Naive B cell (primary cell): ENCODE measurements at places on chromosomes 6 and 20. TPM values are rescaled to one million over a fixed set of nuclear protein-coding genes. Genes with fewer than 3 reads are reported as not detected.

DNA sequence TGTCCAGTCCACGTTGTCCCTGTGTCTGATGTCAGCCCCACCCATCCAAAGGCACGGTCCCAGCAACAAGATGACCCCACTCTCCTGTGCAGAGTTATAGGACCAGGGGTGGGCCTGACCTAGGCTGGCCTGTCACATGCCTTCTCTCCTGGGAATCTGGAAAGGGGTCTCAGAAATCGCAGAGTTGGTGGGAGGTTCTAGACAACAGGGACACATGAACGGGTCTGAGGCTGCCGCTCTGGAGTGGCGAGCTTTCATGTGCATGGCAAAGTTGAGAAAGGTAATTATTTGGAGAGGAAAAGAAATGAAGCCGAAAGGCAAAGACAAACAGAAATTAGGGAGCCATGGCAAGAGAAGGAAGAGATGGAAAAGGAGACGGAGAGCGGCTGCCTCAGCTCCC is 29.5 kb downstream of the BFSP1 start:
- peaks cover 15% of the 10 kb centered on the region for H3K4me1 ChIP-seq
- no peak for DNase-seq
- H3K4me3 ChIP-seq = no peak overlapping the region
- H3K27me3 ChIP-seq = peaks cover 28% of the 10 kb centered on the region
- H3K27ac ChIP-seq = no peak overlapping the region

DNA sequence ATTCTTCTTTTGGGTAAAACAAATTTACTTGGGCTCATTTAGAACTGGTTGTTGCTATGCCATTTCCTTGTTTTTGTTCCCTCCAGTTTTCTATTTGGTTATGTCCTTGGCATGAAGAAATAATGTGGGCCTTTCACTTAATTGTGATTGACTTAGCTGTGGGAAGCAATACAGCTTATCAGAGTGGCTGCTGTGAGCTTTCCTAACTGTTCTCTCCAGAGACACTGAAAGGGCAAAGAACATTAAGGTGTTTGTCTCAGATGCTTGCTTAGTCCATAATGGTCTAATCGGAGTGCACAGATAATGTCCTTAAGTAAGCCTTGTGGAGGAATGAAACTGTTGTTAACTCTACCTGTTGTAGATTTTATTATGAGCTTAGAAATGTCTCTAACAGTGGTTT is 56.6 kb downstream of the SH3BGRL2 start:
- DNase-seq = no peak
- H3K4me3 ChIP-seq = no peak overlapping the region
- H3K27me3 ChIP-seq = no peaks in the 10 kb centered on the region
- no peaks in the 10 kb centered on the region for H3K36me3 ChIP-seq
- H3K27ac ChIP-seq = no peak overlapping the region

DNA sequence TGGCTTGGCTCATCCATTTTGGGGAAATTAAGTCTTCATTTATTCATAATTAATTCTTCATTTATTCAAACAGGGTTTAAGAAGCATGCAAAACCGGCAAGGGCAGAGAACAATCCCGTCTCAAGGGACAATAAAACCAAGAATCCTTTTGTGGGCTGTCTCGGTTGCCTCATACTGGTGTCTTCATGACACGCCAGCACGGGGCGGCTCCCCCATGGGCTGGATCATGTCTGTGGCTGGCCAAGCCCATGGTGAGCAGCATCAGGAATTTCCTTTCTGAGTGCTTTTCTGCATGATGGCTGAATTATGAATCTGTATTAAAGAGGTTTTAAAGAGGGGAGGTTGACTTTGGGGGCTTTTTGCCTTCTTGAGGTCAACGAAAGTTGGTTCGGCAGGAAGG is 38.3 kb upstream of the DUSP22 start:
- H3K4me3 ChIP-seq = no peak overlapping the region
- H3K4me1 ChIP-seq = peaks cover 48% of the 10 kb centered on the region
- H3K36me3 ChIP-seq = peaks cover 4% of the 10 kb centered on the region
- H3K27me3 ChIP-seq = no peaks in the 10 kb centered on the region

GRCh38 chr6:134482593-134483270 is 164.8 kb upstream of the SGK1 start:
- H3K4me1 ChIP-seq = no peaks in the 10 kb centered on the region
- DNase-seq = no peak

- H3K27ac ChIP-seq = no peak overlapping the region
- no peaks in the 10 kb centered on the region for H3K4me1 ChIP-seq
- no peaks in the 10 kb centered on the region for H3K36me3 ChIP-seq
- H3K4me3 ChIP-seq = no peak overlapping the region
These were observed 35.6 kb upstream of the SDHAF4 start for GRCh38 chr6:70531133-70531532.

GRCh38 chr20:44215125-44215524 is 4.6 kb upstream of the OSER1 start:
- H3K4me1 ChIP-seq = peaks cover 47% of the 10 kb centered on the region
- no peak overlapping the region for H3K4me3 ChIP-seq
- no peaks in the 10 kb centered on the region for H3K27me3 ChIP-seq
- no peak overlapping the region for H3K27ac ChIP-seq

DNA sequence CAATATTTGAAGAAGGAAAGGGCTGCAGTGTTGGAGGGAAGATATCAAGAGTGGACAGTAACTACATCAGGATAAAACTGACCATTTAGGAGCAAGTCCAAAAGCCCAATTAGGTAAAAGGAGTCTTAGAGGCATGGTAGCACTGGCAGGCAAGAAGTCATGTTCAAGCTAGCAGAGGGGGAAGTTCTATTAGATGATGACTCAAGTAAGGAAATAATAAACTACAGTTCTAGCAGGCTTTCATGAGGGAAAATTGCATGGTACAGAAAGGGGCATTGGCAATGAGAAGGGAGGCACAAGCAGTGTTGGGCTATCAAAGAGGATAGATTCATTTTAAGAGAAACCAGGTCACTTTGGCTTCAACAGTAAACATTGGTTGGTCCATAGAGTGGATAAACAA is 156.1 kb upstream of the PTPRK start:
- no peak overlapping the region for H3K4me3 ChIP-seq
- H3K4me1 ChIP-seq = no peaks in the 10 kb centered on the region
- H3K27ac ChIP-seq = no peak overlapping the region
- H3K36me3 ChIP-seq = no peaks in the 10 kb centered on the region
- no peaks in the 10 kb centered on the region for H3K27me3 ChIP-seq

DNA sequence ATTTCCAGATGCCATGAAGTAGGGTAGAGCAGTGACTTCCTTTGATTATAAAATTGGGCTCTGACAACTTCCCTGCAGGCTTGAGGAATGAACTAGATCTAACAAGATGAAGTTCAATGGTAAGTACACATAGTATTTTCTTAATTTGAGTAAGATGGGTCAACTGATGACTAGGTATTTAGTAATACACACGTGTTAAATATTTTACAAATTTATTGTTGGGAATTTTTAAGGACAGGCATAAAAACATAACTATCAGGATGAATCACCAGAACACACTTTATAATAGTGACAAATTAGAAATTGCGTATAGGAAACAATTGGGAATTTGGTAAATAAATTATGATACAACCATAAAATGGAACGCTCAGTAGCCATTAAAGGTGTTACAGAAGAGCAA is 762.4 kb upstream of the SLC35B3 start:
- no peaks in the 10 kb centered on the region for H3K27me3 ChIP-seq
- DNase-seq = no peak
- no peaks in the 10 kb centered on the region for H3K4me1 ChIP-seq
- no peak overlapping the region for H3K27ac ChIP-seq
- no peaks in the 10 kb centered on the region for H3K36me3 ChIP-seq

DNA sequence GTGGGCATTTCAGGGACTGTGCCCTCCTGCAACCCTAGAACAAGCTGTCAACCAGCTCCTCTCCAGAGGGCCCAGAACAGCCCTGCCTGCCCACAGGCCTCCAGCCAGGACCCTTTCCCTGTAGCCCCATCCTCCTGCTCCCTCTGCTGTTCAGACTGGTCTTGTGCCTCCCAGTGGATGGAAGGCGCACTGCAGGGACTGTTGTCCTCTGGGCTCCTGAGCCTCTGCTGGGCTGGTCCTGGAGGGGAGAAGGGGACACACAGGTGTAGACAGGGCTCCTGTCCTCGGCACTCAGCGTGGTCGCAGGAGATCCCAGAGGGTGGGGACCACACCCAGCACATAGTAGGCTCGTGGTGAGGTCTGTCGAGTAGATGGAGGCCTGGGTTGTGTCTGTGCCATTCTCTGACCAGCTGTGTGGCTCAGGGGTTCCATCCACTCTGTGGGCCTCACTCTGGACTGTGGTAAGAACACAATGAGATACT is 11.5 kb downstream of the ITPR3 start:
- H3K27ac ChIP-seq = peak overlapping the region; percentile 98
- H3K27me3 ChIP-seq = no peaks in the 10 kb centered on the region
- peaks cover 5% of the 10 kb centered on the region for H3K36me3 ChIP-seq
- peak; percentile 44 for DNase-seq

DNA sequence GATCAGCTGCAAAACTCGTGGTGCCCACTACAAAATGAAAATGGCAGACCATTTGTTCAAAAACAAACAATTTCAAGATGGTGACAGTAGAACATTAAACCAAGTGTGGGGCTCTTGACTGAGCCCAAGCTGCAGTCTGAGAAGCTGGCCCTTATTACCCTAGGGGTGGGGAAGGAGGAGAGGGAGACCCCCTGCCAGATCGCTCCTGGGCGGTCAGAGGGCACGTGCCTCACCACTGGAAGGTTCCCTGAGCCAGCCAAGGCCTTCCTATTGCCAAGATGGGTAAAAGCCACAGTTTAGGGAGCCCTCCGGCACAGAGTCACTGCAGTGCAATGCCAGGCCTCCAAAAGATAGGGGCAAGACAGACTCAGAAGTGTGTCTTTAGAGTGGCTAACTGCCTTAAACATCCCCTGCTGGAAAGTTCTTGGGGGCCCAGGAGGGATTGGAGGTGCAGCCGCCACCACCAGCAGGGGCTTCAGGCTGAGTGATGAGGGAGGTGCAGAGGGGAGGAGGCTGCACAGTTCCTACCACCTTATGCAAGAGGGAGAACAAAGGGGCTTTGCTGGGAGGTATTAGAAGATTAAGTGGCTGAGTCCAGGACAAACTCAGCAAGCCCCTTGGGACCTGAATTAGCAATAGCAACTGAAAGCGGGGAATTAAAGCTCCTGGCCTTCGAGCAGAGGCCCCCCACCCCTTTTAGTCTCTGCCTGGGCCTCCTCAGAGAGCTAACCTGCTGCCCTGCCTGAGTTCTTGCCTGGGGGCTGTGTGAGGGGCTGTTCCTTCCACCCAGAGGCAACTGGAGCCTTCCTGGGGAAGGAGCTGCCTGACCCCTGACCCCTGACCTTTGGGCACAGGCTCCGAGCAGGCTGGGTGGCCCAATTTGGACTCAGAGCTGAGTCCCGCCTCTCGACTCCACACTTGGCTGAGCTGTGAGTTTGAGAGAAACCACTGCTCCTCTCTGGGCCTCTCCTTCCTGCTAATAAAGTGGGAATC is 88.4 kb downstream of the VEGFA start:
- no peaks in the 10 kb centered on the region for H3K36me3 ChIP-seq
- H3K27ac ChIP-seq = no peak overlapping the region
- H3K4me3 ChIP-seq = no peak overlapping the region
- H3K27me3 ChIP-seq = peaks cover 6% of the 10 kb centered on the region
- DNase-seq = no peak
- no peaks in the 10 kb centered on the region for H3K4me1 ChIP-seq

- peaks cover 58% of the 10 kb centered on the region for H3K4me1 ChIP-seq
- H3K27me3 ChIP-seq = no peaks in the 10 kb centered on the region
- no peak for DNase-seq
- peaks cover 2% of the 10 kb centered on the region for H3K36me3 ChIP-seq
These were observed 58.8 kb downstream of the RPRD1B start for GRCh38 chr20:38092260-38092857.

DNA sequence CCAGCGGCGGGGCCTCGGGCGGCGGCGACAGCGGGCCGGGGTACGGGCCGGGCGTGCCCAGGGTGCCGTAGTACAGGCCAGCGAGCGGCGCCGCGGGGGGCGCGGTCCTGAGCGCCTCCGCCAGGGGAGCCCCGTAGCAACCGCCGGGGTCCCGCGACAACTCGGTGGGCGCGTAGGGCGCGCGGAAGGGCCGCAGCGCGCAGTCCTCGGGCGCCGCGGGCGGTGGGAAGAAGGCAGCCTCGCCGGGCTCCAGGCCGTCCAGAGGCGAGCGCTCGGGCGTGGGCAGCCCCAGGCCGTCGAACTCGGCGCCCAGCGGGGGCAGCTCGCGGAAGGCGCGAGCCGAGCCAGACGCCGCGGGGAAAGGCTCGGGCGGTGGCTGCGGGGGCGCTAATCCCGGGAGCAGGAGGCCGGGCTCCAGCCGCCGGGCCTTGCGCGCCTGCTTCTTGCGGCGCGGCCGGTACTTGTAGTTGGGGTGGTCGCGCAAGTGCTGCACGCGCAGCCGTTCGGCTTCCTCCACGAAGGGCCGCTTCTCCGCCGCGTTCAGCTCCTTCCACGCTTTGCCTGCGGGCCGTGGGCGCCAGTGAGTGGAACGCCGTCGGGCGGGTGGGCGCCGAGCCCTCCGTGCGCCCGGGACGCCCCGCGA is 916 bp downstream of the SOX18 start:
- H3K27ac ChIP-seq = no peak overlapping the region
- H3K27me3 ChIP-seq = peaks cover 71% of the 10 kb centered on the region
- H3K36me3 ChIP-seq = no peaks in the 10 kb centered on the region
- H3K4me3 ChIP-seq = no peak overlapping the region
- DNase-seq = no peak
- peaks cover 18% of the 10 kb centered on the region for H3K4me1 ChIP-seq

DNA sequence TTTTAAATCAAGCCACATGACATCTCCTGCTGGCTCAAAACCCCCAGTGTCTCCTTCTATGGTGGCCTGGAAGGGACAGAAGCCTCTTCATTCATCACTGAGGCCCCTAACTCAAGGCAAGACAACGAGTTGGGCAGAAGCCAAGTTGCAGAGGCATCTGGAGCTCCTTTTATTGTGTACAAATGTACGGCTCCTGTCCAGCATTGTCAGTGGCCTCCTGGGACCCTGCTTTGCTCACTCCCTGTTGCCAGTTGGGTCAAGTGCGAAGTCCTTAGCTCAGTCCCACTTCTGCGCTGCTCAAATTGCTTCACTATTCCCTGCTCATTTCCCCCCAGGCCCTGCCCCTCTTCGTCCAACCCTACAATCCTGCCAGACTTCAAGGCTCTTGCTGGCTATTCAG is 181.2 kb upstream of the PMEPA1 start:
- peaks cover 17% of the 10 kb centered on the region for H3K27me3 ChIP-seq
- no peak overlapping the region for H3K4me3 ChIP-seq
- DNase-seq = no peak
- H3K36me3 ChIP-seq = no peaks in the 10 kb centered on the region
- H3K27ac ChIP-seq = no peak overlapping the region

PI16 gene
- polyA plus RNA-seq = 2.5 TPM

PNRC1 gene
- 685 TPM for polyA plus RNA-seq

CCM2L gene
- polyA plus RNA-seq = not detected

ORC3 gene
- 68.4 TPM for polyA plus RNA-seq

GPLD1 gene
- 1.0 TPM for polyA plus RNA-seq

TCP11 gene
- polyA plus RNA-seq = not detected

MC3R gene
- not detected for polyA plus RNA-seq

C2 gene
- not detected for polyA plus RNA-seq

STK35 gene
- polyA plus RNA-seq = 5.0 TPM
